ENCODE measurements at places on chromosomes 2 and 18.

- no peak for DNase-seq
Measured at GRCh38 chr2:17733599-17733998, 20.0 kb downstream of the SMC6 start.

GRCh38 chr2:71560638-71561011 is 107.3 kb downstream of the DYSF start:
- no peak for DNase-seq

DNA sequence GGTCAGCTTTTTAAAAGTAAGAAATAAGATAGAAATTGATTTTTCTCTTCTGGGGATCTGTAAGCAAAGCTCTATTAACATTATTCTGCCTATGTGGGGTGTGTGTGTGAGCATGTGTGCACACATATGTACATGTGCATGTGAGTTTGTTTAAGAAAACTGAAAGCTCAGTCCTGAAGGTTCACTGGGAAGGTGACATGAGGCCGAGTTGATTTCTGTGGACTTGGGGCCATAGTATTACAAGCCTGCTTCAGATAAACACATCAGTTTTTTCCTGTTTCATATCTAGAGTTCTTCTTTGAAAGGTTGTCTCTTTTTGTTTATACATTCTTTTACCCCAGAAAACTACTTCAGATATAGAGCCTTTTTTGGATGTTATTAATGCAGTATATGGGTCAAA is 83.4 kb downstream of the SERPINB8 start:
- DNase-seq: no peak

DNA sequence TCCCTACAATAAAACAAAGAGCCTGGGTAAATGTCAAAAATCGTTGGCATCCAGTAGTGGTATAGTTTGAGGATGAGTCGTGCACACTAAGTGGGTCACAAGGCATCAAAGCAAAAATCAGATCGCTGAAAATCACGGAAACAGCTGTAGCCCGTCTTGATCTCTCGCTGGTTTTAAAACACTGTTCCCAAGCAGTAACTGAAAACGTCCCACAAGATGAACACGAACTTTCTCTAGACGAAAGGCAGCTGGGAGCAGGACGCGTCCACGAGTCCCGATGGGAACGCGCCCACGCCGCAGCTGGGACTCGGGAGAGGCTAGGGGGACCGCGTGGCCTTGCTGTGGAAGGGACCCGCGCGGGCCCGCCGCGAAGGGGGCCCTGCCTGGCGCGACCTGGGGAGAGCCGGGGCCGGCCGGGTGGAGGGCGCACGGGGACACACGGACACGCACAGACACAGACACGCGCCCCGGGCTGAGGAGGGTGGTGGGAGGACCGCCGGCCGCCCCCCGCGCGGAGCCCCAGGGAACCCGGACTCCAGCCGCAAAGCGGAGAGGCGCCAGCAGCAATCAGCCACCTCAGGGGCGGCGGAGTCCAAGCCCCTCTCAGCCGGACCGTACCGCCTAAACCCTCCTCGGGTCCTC is 651 bp downstream of the STK17B start:
- peak; percentile 53 for DNase-seq
